ENCODE measurements at places on chromosomes 12 and 14. TPM values are rescaled to one million over a fixed set of nuclear protein-coding genes. Genes with fewer than 3 reads are reported as not detected.

Gene CLEC1A
- not detected for total RNA-seq

Gene HSPA2
- 9.2 TPM for total RNA-seq

Gene TAS2R31
- 13.2 TPM for total RNA-seq

Gene CSRNP2
- 28.6 TPM for total RNA-seq

GRCh38 chr12:29278673-29279420, 102.1 kb downstream of the ERGIC2 start:
- no peaks in the 10 kb centered on the region for H3K36me3 ChIP-seq
- H3K27ac ChIP-seq: no peak overlapping the region
- H3K4me3 ChIP-seq: no peak overlapping the region
- no peak for DNase-seq
- no peaks in the 10 kb centered on the region for H3K27me3 ChIP-seq

DNA sequence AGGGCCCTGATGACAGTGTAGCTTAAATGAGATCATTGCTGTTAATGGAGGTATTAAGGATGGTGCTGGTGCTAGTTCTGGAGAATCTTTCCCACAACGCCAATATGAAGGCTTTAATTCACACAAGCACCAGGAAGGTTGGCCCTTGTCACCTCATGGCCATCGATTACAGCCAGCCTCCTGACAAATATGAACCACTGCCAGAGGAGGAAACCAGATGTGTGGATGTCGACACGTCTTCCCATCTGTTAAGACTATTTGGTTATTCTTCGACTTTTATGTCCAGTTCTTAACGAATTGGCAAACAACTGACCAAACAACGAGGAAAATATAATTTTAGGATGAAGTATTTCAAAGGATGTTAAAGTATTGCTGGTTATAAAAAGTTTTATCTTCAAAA, 79.5 kb downstream of the PIK3C2G start:
- H3K36me3 ChIP-seq: no peaks in the 10 kb centered on the region
- no peaks in the 10 kb centered on the region for H3K27me3 ChIP-seq
- H3K4me3 ChIP-seq: no peak overlapping the region
- H3K27ac ChIP-seq: no peak overlapping the region
- peaks cover 3% of the 10 kb centered on the region for H3K4me1 ChIP-seq

- H3K27ac ChIP-seq: no peak overlapping the region
- H3K36me3 ChIP-seq: no peaks in the 10 kb centered on the region
- no peak overlapping the region for H3K4me3 ChIP-seq
- H3K27me3 ChIP-seq: no peaks in the 10 kb centered on the region
- H3K4me1 ChIP-seq: no peaks in the 10 kb centered on the region
Observed at GRCh38 chr12:87201598-87201997, 827.6 kb downstream of the C12orf50 start.

DNA sequence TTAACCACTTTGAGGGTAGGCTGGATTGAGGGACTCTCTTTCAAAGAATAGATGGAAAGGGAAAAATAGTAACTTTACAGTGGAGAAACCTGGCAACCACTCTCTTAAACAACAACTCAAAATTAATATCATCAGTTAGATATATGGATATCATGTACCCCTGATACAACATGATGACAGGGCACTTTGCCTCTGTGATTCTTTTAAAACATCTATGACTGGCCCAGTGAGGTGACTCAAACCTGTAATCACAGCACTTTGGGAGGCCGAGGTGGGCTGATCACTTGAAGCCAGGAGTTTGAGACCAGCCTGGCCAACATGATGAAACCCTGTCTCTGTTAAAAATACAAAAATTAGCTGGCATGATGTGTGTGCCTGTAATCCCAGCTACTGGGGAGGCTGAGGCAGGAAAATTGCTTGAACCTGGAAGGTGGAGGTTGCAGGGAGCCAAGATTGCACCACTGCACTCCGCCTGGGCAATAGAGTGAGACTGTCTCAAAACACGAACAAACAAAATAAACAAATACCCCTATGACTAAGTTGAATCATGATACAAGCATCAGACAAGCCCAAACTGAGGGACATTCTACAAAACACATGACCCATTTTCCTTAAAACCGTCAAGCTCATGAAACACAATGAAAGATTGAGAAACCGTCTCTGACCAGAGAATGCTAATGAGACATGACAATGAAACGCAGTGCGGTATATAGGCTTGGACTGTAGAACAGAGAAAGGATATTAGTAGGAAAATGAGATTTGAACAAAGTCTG, 26.4 kb upstream of the SLC7A8 start:
- no peak for DNase-seq
- H3K36me3 ChIP-seq: no peaks in the 10 kb centered on the region
- H3K4me1 ChIP-seq: peaks cover 10% of the 10 kb centered on the region
- no peaks in the 10 kb centered on the region for H3K27me3 ChIP-seq
- H3K27ac ChIP-seq: no peak overlapping the region
- no peak overlapping the region for H3K4me3 ChIP-seq

GRCh38 chr12:51686727-51687126, 95.7 kb downstream of the SCN8A start:
- no peaks in the 10 kb centered on the region for H3K4me1 ChIP-seq
- DNase-seq: no peak
- no peak overlapping the region for H3K4me3 ChIP-seq
- H3K36me3 ChIP-seq: no peaks in the 10 kb centered on the region

DNA sequence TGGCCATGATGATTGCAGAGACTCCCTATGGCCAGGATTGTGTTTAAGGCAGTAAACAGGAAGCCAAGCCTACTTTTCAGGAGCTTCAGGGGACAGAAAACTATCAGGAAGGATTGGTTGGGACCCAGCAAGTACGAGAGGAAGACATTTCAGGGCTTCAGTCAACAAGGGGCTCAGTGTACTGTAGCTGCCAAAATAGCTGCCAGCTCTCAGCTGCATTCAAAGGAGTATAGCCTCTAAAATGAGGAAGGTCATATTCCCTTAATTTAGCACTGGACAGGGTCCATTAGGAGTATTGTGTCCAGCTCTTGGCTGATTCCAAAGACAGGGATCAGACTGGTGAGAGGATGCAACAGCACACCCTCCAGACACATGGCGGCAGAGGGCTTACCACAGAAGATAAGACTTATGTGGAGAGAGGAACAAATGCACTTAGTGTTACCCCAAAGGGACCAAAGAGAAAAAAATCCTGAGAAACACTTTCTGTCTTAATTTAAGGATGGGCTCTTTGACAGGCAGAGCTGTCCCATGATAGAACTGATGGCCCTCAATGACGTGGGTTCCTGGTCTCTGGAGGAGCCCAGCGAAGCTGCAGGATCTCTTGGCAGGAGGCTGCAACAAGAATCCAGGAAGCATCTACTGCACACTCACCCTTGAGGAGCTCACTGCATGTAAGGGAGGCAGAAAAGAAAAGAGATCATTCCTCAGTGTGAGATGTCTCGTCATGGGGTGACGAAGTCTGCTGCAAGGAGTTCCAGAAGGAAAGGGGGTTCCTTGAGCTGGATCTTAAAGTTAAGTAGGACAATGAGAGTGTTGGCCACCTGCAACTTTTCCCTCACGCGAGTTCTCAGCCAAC, 14.8 kb downstream of the BDKRB1 start:
- no peaks in the 10 kb centered on the region for H3K27me3 ChIP-seq
- no peaks in the 10 kb centered on the region for H3K4me1 ChIP-seq
- H3K4me3 ChIP-seq: no peak overlapping the region
- H3K36me3 ChIP-seq: no peaks in the 10 kb centered on the region
- DNase-seq: no peak
- H3K27ac ChIP-seq: no peak overlapping the region

DNA sequence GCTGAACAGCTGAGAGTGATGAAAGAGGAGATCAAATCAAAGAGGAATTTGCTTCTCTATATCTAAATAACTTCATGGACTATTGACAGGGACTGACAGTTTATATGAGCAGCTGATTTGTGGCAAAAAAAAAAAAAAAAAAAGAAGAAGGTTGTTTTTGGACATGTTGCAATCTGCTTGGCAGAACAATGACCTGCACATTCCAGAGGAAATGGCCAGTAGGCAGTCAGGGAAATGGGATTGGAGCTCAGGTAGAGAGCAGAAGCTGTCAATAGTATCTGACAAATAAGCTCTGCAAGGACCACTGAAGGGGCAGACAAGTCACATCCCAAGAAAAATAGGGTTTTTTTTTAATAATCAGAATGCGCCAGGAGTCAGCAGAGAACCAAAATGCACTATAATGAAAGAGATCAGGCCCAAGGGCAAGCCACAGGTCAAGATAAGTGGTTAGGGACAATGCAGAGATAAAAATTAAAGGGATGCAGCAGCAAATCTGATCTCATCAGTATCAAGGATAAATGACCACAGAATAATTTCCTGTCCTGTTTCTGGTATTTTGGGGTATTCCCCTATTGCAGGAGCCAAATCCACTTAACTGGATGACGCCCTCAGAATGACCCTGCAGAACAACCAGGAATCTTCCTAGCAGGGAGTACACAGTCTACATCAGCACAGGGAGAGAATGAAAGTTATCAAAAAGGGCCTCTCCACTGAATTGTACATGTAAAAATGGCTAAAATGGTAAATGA, 22.6 kb upstream of the DUSP16 start:
- H3K4me1 ChIP-seq: no peaks in the 10 kb centered on the region
- DNase-seq: no peak
- no peaks in the 10 kb centered on the region for H3K36me3 ChIP-seq
- H3K27ac ChIP-seq: no peak overlapping the region
- H3K4me3 ChIP-seq: no peak overlapping the region
